ENCODE measurements at places on chromosomes 12 and 14.
A peak's percentile ranks its signal among the peaks of the same experiment; 100 is the strongest.

GRCh38 chr12:30911207-30911606 is 15.3 kb upstream of the TSPAN11 start:
- no peak for DNase-seq

GRCh38 chr12:6708960-6709394 is 8.4 kb upstream of the PIANP start:
- DNase-seq, result no peak

DNA sequence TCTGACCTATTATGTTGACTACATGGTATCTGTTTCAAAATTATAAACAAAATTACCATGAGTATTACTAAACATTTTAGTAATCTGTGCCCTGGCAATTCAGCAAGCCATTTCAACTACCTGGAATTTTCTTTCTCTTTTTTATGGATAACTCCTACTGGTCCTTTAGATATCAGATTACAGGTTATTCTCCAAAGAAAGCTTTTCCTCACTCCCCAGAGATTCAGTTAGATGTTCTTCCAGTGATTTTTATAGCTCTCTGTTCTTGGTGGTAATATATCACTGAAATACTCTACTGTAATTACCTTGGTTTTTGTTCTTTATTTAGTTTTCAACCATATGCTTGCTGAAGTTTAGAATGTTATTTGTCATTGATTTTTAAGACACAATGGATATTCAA is 930.2 kb upstream of the FOXG1 start:
- no peak for DNase-seq

DNA sequence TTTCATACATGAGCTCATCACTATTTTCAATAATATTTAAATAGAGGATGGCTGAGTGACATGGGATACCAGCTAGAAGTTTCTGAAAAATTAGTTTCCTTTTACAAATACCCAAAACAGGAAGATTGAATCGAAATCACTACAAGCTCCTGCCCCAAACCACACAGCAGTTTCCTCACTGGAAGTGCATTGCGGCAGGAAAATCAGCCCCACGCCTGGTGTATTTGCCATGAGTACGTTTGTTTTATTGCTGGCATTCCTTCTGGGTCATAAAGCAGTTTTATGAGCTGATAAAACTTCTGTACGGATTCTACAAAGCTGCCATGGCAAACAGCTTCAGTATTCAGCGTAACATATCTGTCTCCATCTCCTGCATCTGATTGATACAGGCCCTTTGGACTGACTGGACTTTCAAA is 23.7 kb downstream of the CDC42BPB start:
- no peak for DNase-seq

- no peak for DNase-seq
These were observed 8.8 kb downstream of the GALNT16 start for GRCh38 chr14:69268763-69269162.

DNA sequence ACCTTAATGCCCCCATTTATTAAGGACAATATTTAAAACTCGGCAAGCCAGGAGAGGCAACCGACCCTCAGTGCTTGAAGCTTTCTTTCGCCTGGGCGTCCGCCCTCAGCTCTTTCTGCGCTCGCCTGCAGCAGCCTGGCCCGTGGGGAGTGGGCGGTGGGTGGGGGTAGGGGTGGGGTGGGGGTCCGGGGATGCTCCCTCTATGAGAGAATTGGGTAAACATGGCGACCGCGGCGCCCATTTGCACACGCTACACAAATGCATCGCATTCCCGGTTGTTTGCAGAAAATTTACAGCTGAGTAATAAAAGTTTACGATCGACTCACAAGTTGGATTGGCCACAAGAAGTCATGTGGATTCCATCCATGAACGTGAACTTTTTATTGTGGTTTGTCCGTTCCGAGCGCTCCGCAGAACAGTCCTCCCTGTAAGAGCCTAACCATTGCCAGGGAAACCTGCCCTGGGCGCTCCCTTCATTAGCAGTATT is 7.7 kb downstream of the HOXC8 start:
- DNase-seq, result no peak

DNA sequence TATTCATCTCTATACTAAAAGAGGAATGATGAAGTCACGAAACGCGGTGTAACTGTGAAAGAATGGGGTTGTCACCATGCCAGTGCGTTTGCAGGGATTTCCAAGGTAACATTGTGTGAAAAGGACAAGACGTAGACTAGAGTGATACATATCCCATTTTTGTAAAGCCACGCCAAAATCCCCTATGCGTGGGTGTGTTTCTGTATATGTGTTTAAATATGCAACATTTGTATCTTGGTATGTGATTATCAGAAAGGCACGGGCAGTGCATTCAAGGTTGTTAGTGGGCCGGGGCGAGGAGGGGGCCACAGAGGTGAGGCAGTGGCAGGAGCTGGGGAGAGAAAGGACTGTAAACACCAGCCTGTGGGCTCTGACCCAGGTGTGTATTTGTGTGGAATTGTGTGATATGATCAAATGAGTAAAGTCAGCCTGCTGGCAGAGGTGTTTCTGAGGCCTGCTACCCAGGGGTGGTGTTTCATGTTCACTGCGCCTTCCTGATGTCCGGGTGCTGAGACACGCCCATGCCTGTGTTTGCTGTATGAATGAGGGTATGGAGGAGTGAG is 137.8 kb downstream of the ADGRD1 start:
- DNase-seq, result peak; percentile 18

GRCh38 chr14:61466905-61467280 is 145.5 kb downstream of the PRKCH start:
- no peak for DNase-seq

GRCh38 chr12:17286874-17287273 is 680.9 kb upstream of the LMO3 start:
- DNase-seq, result no peak

GRCh38 chr12:52658196-52658595 is 6.2 kb upstream of the KRT2 start:
- peak; percentile 14 for DNase-seq

GRCh38 chr12:3473844-3474243 is 17.2 kb upstream of the PRMT8 start:
- peak; percentile 39 for DNase-seq

DNA sequence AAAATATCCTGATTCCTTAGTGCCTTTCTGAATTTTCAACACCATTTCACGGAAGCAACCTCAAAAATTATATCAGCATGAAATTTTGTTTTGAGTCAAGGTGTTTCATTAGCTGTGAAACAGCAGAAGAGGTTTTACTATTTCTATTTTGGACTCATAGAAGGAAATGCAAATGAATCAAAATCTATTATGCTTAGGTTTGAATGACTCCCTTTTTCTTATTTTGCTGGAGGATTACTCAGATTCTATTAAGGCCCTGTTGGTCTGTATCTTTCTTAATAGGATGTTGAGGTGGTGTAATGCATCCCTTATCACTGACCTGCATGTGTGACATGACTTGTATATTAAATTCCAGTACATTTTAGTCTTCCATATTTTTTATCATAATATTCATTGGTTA is 165.8 kb downstream of the TMTC2 start:
- no peak for DNase-seq

- DNase-seq, result no peak
These were observed 181.5 kb downstream of the VRK1 start for GRCh38 chr14:96978525-96979272.

DNA sequence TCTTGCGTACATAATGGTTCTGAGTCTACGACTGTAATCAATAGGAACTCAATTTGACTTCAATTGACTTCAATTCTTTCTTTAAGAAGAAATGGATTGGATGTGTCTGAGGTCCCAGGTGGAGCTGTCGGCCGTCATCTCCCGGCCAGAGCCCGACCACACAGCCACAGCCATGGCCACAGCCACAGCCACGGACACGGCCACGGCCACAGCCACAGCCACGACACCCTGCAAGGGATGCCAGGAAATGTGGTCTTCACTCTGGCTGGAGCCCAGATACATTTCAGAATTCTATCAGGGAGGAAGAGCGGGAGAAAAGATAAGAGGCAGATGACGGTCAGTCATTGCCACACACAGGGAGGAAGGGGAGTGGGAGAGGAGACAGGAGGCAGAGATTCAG is 58.9 kb downstream of the GALNT9 start:
- no peak for DNase-seq

GRCh38 chr14:54593860-54594259 is 26.9 kb downstream of the SAMD4A start:
- no peak for DNase-seq

- no peak for DNase-seq
These were observed 5.2 kb downstream of the MTERF2 start for GRCh38 chr12:106981788-106982187.

DNA sequence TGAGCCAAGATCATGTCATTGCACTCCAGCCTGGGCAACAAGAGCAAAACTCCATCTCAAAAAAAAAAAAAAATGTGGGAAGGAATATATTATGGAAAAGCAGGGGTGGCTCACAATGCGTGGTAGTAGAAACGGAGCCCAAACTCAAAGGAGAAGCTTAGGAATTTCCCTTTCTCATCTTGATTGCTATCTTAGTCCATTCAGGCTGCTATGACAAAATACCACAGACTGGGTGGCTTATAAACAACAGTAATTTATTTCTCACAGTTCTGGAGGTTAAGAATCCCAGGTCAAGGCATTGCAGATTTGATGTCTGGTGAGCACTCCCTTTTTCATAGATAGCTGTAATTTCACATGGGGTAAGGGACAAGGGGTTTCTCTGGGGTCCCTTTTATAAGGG is 153.8 kb upstream of the KRR1 start:
- no peak for DNase-seq

Data from H9 (cell line).